Pulmonary artery endothelial cell (primary cell): ENCODE measurements at places on chromosomes 5 and 9. TPM values are rescaled to one million over a fixed set of nuclear protein-coding genes. Genes with fewer than 3 reads are reported as not detected.

Gene PPP2R2B
- not detected in 2 replicates for total RNA-seq

Gene PCDHGC3
- total RNA-seq: 9.0 and 14.7 TPM in 2 replicates

Gene IRX4
- total RNA-seq: not detected in 2 replicates

Gene HRCT1
- total RNA-seq: 2.4 and 5.6 TPM in 2 replicates

Gene ZFR
- total RNA-seq: 58.4 and 73.6 TPM in 2 replicates

Gene NUP155
- total RNA-seq: 46.9 and 53.1 TPM in 2 replicates

Gene MAN1B1
- 58.1 and 76.7 TPM in 2 replicates for total RNA-seq

Gene SWI5
- 32.4 and 32.5 TPM in 2 replicates for total RNA-seq

Gene TMEM215
- total RNA-seq: under 0.01 and 0.18 TPM in 2 replicates

Gene SAPCD2
- 17.6 and 31.1 TPM in 2 replicates for total RNA-seq

Gene SLC6A19
- not detected in 2 replicates for total RNA-seq

Gene SHISAL2B
- total RNA-seq: not detected in 2 replicates

Gene SLCO6A1
- not detected in 2 replicates for total RNA-seq

Gene PHF19
- total RNA-seq: 40.5 and 94.0 TPM in 2 replicates

Gene CRB2
- not detected in 2 replicates for total RNA-seq

Gene MTX3
- 6.2 and 6.4 TPM in 2 replicates for total RNA-seq

Gene PRDM9
- not detected in 2 replicates for total RNA-seq

Gene BTNL8
- total RNA-seq: not detected in 2 replicates

Gene PCDHA9
- total RNA-seq: 0.04 TPM in 1 of 2 replicates, not detected in the other

Gene DMRT2
- not detected in 2 replicates for total RNA-seq

Gene GEMIN5
- total RNA-seq: 21.5 and 38.3 TPM in 2 replicates

Gene ST6GALNAC4
- 62.0 and 69.0 TPM in 2 replicates for total RNA-seq

Gene ZBTB5
- 7.5 and 11.5 TPM in 2 replicates for total RNA-seq

Gene CYFIP2
- 11.5 and 18.9 TPM in 2 replicates for total RNA-seq

Gene LHX6
- total RNA-seq: 0.13 and 0.14 TPM in 2 replicates

Gene RANBP17
- 6.9 and 12.3 TPM in 2 replicates for total RNA-seq

Gene CYSRT1
- total RNA-seq: 0.11 and 0.46 TPM in 2 replicates

Gene SPINK6
- total RNA-seq: not detected in 2 replicates

Gene LRRC70
- 22.2 and 37.8 TPM in 2 replicates for total RNA-seq

Gene BRINP1
- total RNA-seq: 0.11 TPM in 1 of 2 replicates, not detected in the other

Gene WNT8A
- not detected in 2 replicates for total RNA-seq

Gene LTC4S
- total RNA-seq: 0.46 and 0.66 TPM in 2 replicates

Gene KCTD16
- 0.07 and 0.13 TPM in 2 replicates for total RNA-seq

Gene PCDHA8
- under 0.01 and 0.04 TPM in 2 replicates for total RNA-seq

Gene NMRK1
- 21.8 and 32.9 TPM in 2 replicates for total RNA-seq

Gene WDR55
- 29.9 and 39.3 TPM in 2 replicates for total RNA-seq

Gene TNFSF8
- not detected in 2 replicates for total RNA-seq

Gene FRRS1L
- under 0.01 TPM in 1 of 2 replicates, not detected in the other for total RNA-seq

Gene DOCK2
- 0.20 and 0.46 TPM in 2 replicates for total RNA-seq

Gene HRH2
- 0.26 TPM in 1 of 2 replicates, not detected in the other for total RNA-seq

Gene PCDHGC5
- total RNA-seq: 0.33 and 0.53 TPM in 2 replicates

Gene N4BP3
- 11.0 and 16.6 TPM in 2 replicates for total RNA-seq

Gene PTGES
- 0.18 TPM in 1 of 2 replicates, not detected in the other for total RNA-seq

Gene KCNMB1
- total RNA-seq: 0.35 and 0.86 TPM in 2 replicates

Gene PRRT1B
- not detected in 2 replicates for total RNA-seq

Gene ARID3C
- 0.07 and 0.13 TPM in 2 replicates for total RNA-seq

Gene TAF11L10
- total RNA-seq: not detected in 2 replicates

Gene LCN6
- total RNA-seq: not detected in 2 replicates

Gene FGF10
- total RNA-seq: not detected in 2 replicates

Gene WDR31
- 1.0 and 1.4 TPM in 2 replicates for total RNA-seq

Gene PCDHB4
- 0.04 and 0.07 TPM in 2 replicates for total RNA-seq
